Activated T-cell treated with anti-CD3 and anti-CD28 coated beads, Interleukin-2, amount 50 U/mL, for 4 hours (primary cell): ENCODE measurements at places on chromosomes 1 and 21. TPM values are rescaled to one million over a fixed set of nuclear protein-coding genes. Genes with fewer than 3 reads are reported as not detected.

CD34 gene
- 0.08 TPM for total RNA-seq

RAB42 gene
- not detected for total RNA-seq

DNA sequence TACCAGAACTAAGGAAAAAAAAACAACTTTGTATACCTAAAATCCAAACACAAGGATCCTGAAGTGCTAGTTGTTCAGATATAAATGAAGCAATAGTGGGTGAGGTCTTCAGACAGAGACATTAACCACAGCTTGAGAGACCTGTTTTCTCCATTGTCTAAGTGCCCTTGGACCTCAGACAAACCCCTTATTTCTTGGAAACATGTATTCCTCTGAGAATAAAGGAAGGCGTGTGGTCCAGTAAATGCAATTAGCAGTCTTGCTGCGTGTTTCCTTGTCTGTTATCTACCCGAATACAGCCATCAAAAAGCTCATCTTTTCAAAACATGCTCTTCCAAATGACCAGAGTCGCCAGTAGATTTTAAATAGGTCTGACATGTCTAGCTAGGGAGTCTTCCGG is 291.1 kb upstream of the NFIA start:
- no peak for DNase-seq

- peak; percentile 57 for DNase-seq
These were observed 94.4 kb upstream of the KRTAP19-8 start for GRCh38 chr21:31132574-31133242.

DNA sequence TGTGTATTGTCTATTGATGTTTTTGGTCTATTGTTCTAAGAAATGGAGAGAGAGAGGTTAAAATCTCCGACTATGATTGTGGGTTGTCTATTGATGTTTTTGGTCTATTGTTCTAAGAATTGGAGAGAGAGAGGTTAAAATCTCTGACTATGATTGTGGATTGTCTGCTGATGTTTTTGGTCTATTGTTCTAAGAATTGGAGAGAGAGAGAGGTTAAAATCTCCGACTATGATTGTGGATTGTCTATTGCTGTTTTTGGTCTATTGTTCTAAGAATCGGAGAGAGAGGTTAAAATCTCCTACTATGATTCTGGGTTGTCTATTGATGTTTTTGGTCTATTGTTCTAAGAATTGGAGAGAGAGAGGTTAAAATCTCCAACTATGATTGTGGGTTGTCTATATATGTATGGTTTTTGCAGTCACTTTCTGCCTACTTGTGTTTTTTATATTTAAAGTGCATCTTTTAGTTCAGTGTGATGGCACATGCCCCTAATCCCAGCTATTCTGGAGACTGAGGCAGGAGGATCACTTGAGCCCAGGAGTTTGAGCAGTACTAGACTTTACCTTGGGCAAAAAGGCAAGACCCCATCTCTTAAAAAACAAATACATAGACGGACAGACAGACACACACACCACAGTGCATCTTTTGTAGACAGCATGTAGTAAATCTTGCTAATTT is 16.2 kb downstream of the C1orf159 start:
- DNase-seq = no peak

AADACL4 gene
- not detected for total RNA-seq

NR5A2 gene
- total RNA-seq = not detected

DNA sequence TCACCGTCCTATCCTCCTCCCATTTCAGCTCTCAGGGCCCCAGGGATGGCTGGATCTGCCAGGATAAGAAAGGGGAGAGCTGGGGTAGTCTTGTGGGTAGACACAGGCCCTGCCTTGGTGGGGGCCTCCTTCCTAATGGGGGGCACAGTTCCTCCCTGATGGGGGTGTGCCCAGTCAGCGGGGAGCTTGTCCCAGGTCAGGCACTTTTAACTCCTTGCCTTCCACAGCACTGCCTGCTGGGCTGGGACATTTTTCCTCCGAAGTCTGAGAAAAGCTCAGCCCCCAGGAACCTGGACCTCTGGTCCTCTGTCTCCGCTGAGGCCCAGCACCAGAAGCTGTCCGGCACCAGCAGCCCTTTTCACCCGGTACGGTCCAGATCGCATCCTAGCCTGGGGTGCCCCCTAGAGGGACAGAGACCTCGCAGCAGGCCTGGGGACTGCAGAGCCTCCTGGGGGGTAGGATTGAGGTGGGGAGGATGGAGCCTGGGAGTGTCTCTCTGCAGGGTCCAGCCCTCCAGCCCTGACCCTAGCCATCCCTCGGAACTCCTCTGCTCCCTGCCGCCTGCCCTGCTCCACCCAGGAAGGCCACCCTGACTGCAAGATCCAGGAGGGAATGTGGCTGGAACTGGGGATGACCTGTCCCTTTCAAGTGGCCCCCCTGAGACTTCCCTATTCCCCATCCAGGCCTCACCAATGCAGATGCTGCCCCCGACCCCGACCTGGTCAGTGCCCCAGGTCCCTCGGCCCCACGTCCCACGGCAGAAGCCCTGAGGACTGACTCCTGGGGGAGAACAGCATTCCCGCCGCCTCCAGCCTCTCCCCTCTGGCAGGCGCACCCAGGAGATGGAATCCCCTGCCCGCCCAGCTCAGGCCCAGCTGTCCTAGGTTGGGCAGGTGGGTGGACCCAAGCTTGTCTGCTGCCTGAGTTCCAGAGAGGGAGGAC is 12.0 kb downstream of the MIIP start:
- peak; percentile 23 for DNase-seq

- DNase-seq = no peak
These were observed 117.0 kb upstream of the ERRFI1 start for GRCh38 chr1:8142955-8143629.

- DNase-seq = no peak
These were observed 15.3 kb downstream of the RCAN1 start for GRCh38 chr21:34599534-34600101.

B3GALT5 gene
- total RNA-seq = 0.05 TPM

DNA sequence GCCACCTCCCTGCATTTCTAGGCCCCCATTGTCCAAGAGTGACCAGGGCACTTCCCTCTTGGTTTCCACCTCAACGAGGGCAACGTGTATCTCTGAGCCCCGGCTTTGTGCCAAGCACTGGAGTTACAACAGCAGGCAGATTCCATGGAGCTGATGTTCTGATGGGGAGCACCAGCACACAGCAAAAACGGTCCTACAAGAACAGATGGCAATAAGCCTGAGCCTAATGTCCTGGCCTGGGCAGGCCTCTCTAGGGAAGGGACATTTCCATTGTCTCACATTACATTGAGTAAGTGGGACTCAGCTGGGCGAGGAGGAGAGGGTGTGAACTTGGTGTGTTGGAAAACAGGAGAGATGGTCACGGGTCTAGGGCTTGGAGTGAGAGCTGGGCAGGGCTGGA is 27.2 kb upstream of the NPPB start:
- DNase-seq = no peak

DNA sequence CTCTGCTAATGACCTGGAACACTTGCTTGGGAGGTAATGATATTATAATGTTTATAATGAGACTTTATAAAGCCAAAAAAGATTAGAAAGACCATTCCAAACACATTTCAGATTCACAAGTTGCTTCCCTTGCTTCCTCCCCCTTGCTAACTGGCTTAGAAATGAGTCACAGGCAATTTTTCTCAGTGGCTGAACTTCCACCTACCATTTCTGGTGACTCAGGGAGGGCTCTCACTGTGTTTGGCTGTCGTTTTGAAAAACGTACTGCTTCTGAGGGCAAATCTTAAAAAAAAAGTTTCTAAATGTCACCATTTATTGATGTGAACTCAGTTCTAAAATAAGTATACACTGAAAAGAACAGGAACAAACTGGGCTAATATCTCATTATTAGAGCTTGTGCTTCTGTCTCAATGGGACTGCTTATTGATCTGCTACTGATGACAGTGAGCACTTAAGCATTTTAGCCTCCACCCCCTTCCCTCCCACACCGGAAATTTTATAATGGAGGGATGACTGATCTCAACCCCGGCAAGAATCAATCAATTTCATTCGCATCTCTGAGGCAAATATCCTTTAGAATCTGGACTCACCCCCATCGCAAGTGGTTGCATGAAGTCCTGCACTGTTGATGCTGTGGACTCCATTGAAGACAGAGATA is 278.3 kb downstream of the KCTD3 start:
- DNase-seq = no peak

- DNase-seq = no peak
These were observed 5.6 kb upstream of the CTPS1 start for GRCh38 chr1:40973912-40974311.

DNA sequence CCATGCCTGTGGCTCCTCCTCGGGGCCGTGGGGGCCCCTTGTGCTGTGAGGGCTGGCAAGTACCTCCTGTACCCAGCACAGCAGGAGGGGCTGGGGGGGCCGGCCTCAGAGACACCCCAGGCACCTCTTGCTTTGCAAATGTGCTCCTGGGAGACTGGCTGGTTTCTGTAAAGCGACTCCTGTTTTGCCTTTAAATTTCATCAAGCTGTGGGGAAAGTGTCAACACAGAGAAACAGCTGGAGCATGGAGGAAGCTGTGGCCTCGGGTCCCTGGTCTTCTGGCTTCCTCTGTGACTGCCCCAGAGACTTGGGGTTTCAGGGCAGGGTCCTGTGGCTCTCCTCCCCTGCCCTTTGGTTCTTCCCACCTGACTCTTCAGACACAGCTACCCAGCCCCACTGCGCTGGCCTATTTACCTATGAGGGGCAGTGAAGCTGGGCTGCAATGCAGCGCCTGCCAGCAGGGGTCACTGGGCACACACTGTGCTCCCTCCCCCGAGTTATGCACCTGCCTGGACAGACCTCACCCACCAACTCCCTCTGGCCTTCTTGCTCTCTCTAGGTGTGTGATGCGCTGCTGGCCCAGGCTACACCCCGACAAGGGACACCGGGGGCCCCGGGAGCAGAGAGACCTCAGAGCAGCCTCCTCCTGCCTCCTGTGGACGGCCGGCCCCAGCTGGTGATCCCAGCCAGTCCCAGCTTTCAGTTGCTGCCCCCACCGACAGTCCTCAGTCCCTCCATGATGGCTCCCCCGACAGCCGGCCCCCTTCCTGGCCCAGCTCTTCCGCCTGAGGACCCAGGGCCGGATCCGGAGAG is 17.6 kb upstream of the PEX10 start:
- no peak for DNase-seq

NOS1AP gene
- total RNA-seq = 0.37 TPM

DNA sequence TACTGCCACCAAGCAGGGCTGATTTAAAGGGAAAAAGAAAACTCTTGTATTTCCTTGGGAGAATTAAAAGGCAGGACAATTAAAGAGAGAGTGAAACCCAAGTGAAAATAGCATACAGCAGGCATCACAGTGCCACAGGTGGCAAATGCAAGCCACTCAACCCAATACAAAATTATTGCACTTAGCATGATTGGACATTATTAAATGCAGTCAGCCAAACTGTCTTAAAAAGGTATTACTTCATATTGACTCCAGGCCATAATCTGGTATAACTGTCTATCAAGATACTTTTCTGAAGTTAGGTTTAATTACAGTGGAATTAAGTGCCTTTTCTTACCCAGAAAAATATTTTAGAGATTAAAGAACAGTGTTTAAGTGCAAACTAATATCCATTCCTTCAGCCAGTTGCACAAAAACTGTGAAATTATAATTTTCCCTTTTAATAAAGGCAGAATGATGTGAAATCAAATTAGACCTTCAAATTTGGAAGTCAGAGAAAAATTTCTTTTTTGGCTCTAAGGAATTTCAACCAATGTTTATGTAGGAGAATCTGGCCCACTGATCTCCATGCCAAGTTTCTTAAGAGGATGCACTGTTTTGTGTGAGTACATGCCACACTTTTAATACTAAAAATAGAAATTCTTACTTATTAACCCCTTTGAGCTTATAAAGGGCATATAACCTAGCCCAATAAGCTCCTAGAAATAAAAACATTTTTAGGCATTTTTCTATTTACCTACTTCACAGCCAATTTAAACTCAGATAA is 15.2 kb downstream of the SLC30A10 start:
- DNase-seq = no peak

DNA sequence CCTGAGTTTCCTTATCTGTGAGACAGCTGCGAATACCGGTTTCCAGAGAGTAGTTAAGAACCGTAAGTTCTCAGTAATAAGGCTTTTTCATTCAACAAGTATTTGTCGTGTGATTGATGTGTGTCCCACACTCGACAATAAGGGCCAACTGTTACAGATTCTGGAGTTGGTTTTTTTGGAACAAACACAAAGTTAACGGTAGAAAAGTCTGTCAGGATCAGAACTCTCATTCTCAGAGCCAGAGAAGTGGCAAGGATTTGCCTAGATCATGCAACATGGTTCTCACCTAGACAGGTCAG is 837 bp downstream of the NUDC start:
- no peak for DNase-seq

DNA sequence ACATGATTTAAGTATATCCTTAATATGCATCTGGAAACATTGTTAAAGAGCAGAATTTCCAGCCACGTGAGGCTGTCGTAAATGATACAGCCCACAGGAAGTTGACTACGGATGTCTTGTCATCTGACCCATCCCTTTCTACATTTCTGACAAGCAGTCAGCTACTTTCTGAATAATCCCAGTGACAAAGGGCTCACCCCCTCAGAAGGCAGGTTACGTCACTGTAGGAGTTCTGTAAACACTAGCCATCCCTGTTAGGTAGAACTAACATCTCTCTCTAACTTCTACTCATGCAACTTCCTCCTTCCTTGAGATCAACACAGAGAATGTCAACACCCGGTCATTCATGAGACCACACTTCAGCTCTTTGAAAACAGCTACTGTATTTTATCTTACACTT is 259.2 kb downstream of the GREM2 start:
- no peak for DNase-seq

DNA sequence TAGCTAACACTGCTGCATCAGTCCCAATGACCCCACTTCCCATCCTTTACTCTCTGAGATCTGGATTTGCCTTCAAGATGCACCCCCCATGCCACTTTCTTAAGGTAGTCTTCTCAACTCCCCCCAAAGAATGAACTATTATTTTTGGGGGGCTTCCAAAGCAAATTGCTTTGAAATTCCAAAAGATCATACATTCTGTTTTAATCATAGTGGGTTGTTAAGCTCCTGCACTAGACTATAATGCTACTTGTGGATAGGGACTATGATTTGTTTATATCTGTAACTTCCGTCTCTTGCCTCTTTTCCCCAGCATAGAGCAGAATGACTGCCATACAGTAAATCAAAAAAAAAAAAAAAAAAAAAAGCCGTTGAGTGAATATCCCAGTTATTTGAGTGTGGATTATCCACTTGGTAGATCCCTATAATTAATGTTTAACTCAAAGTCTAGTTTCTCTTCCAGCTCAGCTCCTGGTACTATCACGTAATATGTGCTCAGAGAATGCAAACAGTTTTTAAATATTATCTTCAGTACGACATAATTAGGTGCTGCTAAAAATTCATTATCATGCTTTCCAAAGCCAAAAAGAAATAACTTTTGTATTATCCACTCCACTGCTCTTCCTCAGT is 26.9 kb downstream of the KIRREL1 start:
- DNase-seq = no peak

SYCP1 gene
- not detected for total RNA-seq
